ENCODE measurements at places on chromosomes 16 and 17.

DNA sequence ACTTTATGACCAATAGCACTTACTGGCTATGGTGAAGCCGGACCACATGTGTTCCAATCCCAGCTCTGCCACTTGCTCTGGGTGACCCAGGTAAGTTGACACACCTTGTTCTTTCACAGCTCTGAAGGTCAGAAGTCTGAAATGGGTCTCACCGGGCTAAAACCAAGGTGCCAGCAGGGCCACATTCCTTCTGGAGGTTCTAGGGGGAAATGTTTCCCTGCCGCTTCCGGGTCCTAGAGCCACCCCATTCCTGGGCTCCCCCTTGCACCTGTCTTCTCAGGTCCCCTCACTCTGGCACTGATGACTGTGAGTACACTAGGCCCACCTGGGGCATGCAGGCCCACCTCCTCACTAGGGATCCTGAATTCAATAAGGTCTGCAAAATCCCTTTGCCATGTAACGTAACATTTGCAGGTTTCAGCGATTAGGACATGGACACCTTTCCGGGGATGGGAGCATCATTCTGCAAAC lies 11.4 kb downstream of the USP7 start:
- H3K36me3 ChIP-seq = no peaks in the 10 kb centered on the region
- DNase-seq = no peak

DNA sequence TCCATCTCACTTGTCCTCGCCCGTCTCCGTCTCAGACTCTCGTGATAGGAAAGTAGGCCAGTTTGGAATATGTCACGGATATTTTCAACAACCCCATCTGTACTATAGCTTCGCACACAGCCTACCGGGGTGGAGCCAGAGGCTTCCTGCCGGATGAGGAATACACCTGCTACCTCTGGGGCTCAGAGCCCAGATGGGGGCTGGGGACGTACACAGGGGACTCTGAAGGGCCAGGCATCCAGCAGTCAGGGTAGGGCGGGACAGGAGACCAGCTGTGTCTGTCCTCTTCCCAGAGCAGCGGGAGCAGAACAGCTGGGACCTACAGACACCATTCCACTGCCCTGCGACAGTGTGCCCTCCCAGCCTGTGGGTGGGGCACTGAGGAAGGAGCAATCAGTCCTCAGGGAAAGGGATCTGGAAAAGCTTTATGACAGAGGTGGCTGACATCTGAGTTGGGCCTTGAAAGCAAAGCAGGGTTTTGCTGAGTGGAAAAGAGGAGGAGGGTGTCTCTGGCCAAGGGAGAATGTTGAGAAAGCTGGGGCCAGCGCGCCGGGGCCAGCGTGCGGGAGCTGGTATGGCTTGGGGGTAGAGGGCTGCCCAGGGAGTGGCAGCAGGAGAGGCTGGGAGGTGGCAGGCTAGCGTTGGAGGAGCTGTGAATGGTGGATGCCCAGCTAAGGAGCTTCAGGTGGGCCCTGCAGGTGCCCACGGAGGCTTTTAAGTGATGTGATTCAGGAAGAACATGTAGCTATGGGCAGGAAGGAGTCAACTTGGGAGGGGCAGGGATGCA lies 11.5 kb upstream of the SRCIN1 start:
- H3K4me3 ChIP-seq = no peak overlapping the region
- no peaks in the 10 kb centered on the region for H3K27me3 ChIP-seq
- H3K36me3 ChIP-seq = no peaks in the 10 kb centered on the region
- no peak for DNase-seq
- no peaks in the 10 kb centered on the region for H3K4me1 ChIP-seq
- H3K27ac ChIP-seq = no peak overlapping the region

- no peaks in the 10 kb centered on the region for H3K4me1 ChIP-seq
- no peak overlapping the region for H3K27ac ChIP-seq
- no peaks in the 10 kb centered on the region for H3K36me3 ChIP-seq
- DNase-seq = peak; percentile 26
- no peak overlapping the region for H3K4me3 ChIP-seq
- no peaks in the 10 kb centered on the region for H3K27me3 ChIP-seq
These were observed 105.1 kb downstream of the CHD9 start for GRCh38 chr16:53159781-53160436.

- 0 out of 2 replicates have a peak, but pooled peaks cover 3% of the 10 kb centered on the region for H3K27me3 ChIP-seq
- DNase-seq = no peak
- H3K4me1 ChIP-seq = peaks cover 4% of the 10 kb centered on the region
- no peak overlapping the region for H3K27ac ChIP-seq
These were observed 6.2 kb upstream of the ELAC2 start for GRCh38 chr17:13024016-13024415.

DNA sequence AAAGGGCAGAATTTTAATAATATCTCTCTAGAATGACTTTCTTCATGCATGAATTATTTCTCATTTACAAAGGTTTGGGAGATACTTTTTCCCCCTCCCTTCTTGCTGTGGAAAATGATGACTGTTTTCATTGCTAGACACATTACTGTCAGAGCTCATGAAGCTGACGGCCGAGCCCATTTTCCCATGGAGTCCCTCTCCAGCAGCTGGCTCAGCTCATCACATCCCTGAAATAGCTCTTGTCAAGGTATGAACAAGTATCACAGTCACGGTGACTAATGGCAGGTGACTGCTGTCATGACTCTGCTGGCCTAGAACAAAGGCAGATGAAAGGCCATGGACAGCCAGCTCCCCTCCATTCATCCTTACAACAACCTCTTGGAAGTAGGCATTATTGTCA lies 208.1 kb downstream of the ABCC12 start:
- H3K36me3 ChIP-seq = no peaks in the 10 kb centered on the region
- 0 out of 2 replicates have a peak, but pooled peaks cover 16% of the 10 kb centered on the region for H3K27me3 ChIP-seq
- no peaks in the 10 kb centered on the region for H3K4me1 ChIP-seq
- no peak overlapping the region for H3K4me3 ChIP-seq
- no peak for DNase-seq

GRCh38 chr17:49762151-49762941 lies 1.6 kb downstream of the FAM117A start:
- H3K4me1 ChIP-seq = peaks cover 12% of the 10 kb centered on the region
- H3K4me3 ChIP-seq = no peak overlapping the region
- no peak overlapping the region for H3K27ac ChIP-seq
- no peak for DNase-seq
- H3K36me3 ChIP-seq = no peaks in the 10 kb centered on the region
- H3K27me3 ChIP-seq = peaks cover 16% of the 10 kb centered on the region

DNA sequence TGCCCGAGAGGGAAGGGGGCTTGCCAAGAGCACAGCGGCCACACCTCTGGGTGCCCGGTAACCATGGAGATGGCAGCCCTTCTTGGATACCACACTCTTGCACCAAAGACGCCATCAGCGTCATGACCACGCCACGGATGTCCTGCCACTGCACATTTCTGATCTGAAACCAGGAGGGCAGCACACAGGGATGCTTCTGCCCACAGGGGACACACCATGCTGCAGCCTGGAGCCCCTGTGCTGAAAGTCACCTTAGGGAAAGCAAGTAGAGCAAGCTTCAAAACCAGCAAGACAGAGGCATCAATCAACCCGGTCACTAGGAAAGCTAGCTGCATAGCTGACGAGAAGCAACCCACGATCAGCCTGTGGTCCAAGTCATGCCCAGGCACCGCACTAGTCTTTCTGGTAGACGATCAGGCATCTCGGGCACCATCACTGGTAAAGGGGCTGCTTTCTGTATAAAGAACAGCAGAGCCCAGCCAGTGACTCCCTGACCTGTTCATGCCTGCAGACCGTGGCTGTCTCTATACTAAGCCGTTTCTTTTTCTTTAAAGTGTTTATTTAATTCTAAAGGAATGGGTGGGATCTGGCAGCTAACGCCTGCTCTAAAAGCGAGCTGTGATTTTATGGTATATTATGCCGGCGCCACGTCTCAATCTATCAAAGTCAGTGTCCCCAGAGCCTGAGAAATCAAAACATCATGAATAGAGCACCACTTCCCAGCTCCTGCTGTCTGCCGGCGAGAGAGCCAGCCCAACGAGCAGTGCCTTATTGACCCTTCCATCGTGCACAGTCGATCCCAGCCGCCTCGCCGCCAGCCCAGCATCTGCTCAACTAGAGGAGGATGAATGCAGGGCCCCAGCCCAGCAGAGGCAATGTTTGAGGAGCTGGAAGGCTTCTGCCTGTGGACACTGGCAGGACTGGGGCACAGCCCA lies 244.7 kb downstream of the RBFOX3 start:
- H3K4me1 ChIP-seq = no peaks in the 10 kb centered on the region
- no peak overlapping the region for H3K4me3 ChIP-seq
- H3K27ac ChIP-seq = no peak overlapping the region
- peaks cover 77% of the 10 kb centered on the region for H3K27me3 ChIP-seq

DNA sequence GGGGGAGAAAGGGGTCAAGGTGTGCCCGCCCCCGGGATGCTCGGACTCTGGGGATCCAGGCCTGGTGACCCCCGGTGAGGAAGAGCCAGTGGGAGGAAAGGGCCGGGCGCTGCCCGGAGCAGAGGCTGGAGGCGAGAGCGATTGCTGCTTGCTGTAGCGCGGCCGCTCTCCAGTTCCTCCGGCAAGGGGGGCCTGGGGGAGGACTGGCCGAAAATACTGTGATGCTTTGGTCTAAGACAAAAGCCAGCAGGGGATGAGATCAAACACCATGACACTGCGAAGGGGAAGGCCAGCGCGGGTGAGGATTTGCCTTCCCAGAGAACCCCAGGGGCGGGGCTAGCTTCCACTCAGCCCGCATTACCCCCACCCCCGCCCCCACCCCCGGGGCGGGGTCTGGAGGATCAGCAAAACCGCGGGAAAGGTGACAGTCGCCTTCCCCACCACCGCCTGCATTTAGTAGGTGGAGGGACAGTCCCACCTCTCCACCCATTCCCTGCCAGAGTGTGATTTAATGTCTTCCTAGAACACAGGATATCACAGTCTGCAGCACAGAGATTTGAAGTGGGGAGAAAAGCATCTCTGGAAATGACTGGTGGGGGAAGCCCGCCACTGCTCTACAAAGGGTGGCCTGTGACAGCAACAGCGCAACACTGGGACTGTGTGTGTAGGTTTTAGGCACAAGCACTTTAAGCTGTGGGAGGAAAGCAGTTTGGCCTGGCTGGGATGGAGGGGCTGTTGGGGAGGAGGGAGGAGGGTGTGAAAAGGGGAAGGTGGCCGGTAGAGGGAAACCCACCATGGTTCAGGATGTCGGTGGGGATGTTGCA lies 25.7 kb downstream of the MRC2 start:
- H3K4me1 ChIP-seq = peaks cover 7% of the 10 kb centered on the region
- no peaks in the 10 kb centered on the region for H3K27me3 ChIP-seq
- H3K4me3 ChIP-seq = no peak overlapping the region
- no peak overlapping the region for H3K27ac ChIP-seq
- H3K36me3 ChIP-seq = no peaks in the 10 kb centered on the region

- H3K27me3 ChIP-seq = no peaks in the 10 kb centered on the region
- no peaks in the 10 kb centered on the region for H3K4me1 ChIP-seq
- H3K36me3 ChIP-seq = no peaks in the 10 kb centered on the region
- no peak overlapping the region for H3K27ac ChIP-seq
- no peak for DNase-seq
- H3K4me3 ChIP-seq = no peak overlapping the region
These were observed 3.9 kb downstream of the TBX4 start for GRCh38 chr17:61456061-61456681.

GRCh38 chr16:69820926-69821541 lies 58.9 kb downstream of the WWP2 start:
- DNase-seq = no peak
- H3K27me3 ChIP-seq = no peaks in the 10 kb centered on the region
- no peak overlapping the region for H3K27ac ChIP-seq
- no peak overlapping the region for H3K4me3 ChIP-seq

DNA sequence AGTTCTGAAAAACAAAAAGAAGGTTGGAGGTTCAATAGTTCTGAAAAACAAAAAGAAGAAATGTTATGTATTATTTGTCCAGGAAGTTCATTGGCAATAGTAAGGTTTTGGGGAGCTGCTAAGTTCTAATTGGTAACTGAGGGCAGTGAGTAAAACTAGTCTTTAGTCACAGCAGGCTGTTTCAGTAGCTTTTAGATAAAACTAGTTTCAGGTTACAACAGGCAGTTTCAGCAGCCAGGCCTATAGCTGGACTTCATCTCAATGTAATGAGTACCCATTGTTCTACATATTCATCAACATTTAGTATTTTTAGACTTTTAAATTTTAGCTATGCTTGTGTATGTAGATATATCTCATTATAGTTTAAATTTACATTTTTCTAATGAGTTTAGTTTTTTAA lies 639.3 kb downstream of the TOX3 start:
- H3K4me3 ChIP-seq = no peak overlapping the region
- no peaks in the 10 kb centered on the region for H3K36me3 ChIP-seq
- no peak overlapping the region for H3K27ac ChIP-seq
- no peak for DNase-seq
- no peaks in the 10 kb centered on the region for H3K27me3 ChIP-seq
- no peaks in the 10 kb centered on the region for H3K4me1 ChIP-seq

DNA sequence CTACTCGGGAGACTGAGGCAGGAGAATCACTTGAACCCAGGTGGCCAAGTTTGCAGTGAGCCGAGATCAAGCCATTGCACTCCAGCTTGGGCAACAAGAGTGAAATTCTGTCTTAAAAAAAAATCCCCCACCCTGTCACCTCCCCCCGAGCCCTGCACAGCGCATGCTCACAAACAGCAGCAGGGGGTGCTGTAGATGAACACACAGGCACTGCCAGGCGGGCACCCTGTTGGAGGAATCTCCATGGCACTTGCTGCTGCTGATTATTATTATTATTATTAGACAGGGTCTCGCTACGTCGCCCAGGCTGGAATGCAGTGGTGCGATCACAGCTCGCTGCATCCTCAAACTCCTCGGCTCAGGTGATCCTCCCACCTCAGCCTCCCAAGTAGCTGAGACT lies 24.6 kb downstream of the FZD2 start:
- H3K27ac ChIP-seq = no peak overlapping the region
- H3K36me3 ChIP-seq = no peaks in the 10 kb centered on the region
- peak; percentile 19 for DNase-seq
- no peak overlapping the region for H3K4me3 ChIP-seq

GRCh38 chr16:76474048-76474447 lies 196.8 kb downstream of the CNTNAP4 start:
- H3K4me1 ChIP-seq = no peaks in the 10 kb centered on the region
- no peaks in the 10 kb centered on the region for H3K27me3 ChIP-seq
- no peak overlapping the region for H3K4me3 ChIP-seq

DNA sequence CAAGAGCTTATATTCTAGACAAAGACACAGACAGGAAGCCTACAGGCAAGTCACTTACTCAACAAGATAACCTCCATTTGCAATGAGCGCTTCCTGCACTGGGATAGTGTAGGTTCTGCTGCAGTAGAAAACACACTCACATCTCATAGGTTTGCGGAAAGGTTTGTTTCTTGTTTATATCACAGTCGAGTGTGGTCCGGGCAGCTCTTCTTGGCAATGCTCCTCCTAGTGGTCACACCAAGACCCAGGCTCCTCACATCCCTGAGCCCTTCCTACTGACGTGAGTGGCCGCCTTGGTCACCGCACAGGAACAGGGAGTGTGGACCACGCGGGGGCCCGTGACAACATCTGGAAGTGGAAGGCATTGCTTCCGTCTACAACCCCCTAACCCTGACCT lies 48.0 kb upstream of the RBFOX3 start:
- no peak overlapping the region for H3K4me3 ChIP-seq
- no peaks in the 10 kb centered on the region for H3K4me1 ChIP-seq
- H3K27me3 ChIP-seq = peaks cover 8% of the 10 kb centered on the region
- H3K36me3 ChIP-seq = no peaks in the 10 kb centered on the region
- no peak overlapping the region for H3K27ac ChIP-seq
- DNase-seq = peak; percentile 43
